ENCODE measurements at places on chromosomes 1 and 21.
A peak's percentile ranks its signal among the peaks of the same experiment; 100 is the strongest.

DNA sequence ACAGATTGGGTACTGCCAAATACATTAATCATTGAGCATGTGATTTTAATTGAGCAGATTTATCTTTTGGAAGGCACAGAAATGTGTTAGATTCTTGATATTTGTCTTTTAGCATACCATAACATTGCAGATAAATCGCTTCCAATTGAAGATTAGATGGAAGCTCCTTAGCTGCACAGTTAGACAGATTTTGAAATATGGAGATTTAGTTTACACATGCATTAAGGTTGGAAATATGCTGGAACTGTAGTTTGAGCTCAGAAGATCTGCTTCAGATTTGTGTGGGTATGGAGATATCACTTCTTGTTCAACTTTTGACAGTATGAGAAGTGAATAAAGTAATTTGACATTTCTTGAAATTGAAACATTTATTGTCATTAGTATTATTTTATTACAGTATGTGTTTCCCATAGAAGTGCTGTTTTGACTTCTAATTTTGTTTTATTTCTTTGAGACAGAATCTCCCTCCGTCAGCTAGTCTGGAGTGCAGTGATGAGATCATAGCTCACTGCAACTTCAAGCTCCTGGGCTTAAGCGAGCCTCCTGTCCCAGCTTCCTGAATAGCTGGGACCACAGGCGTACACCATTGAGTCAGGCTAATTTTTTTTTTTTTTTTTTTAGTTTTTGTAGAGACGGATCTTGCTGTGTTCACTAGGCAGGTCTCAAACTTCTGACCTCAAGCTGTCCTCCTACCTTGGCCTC lies 29.1 kb downstream of the THRAP3 start:
- DNase-seq = no peak

DNA sequence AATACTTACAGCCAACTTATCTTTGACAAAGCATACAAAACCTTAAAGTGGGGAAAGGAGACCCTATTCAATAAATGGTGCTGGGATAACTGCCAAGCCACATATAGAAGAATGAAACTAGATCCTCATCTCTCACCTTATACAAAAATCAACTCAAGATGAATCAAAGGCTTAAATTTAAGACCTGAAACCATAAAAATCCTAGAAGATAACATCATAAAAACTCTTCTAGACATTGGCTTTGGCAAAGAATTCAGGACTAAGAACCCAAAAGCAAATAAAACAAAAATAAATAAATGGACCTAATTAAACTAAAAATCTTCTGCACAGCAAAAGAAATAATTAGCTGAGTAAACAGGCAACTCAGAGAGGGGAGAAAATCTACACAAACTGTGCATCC lies 335.6 kb upstream of the PBX1 start:
- DNase-seq = no peak

DNA sequence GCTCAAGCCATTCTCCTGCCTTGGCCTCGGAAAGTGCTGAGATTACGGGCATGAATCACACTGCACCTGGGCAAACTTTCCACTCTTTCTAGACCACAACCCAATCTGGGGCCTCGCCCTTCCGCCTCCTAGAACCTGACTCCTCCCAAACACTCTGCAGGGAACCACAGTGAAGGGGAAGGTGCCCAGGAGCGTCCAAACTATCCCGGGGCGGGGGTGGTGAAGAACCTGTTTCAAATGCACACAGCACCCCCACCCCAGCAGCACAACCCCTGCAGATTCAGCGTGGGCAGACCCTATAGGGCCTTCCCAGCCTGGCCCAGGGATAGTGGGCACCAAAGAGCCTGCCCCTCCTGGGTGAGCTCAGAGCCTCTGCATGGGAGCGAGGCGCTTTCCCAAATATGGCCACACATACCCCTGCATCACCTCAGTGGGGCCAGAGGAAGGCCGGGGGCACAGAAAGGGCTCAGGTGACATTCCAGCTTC lies 86.9 kb downstream of the STUM start:
- no peak for DNase-seq

GRCh38 chr1:246681900-246682895 lies 42.0 kb upstream of the SCCPDH start:
- no peak for DNase-seq

GRCh38 chr1:43529206-43529731 lies 1.4 kb upstream of the PTPRF start:
- peak; percentile 73 for DNase-seq

DNA sequence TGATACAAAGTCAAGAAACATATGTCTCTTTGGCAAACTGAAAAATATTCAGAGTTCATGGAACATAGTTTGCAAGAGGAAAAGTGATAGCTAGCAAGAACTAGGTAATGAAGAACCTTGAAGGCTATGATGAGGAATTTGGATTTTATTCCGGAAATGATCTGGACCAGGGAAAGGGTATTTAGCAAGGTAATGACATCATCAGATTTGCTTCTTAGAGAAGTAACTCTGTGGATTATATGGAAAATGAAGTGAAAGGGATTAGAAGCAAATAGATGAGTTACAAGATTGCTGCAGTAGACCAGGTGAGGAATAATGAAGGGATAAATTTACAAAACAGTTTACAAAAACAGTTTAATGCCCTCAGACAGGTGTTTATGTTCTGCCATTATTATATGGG lies 197.3 kb downstream of the RASAL2 start:
- DNase-seq = no peak

DNA sequence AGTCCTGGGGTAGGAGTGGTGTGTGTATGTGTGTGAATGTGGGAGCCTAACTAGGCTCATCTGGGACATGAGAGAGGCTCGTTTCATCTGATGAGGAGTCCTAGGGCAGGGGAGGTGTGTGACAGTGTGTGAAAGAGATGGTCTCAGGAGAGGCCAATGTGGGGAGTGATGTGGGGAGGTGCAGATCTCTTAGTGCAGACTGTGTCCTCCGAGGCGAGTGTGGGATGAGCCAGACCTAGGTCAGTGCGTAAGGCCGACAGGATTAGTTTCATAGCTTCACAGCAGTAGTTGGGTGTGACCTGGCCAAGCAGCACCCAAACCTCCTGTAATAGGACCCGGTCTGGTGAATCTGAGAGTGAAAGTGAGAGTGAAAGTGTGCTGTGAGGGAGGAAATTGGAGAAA lies 94.7 kb downstream of the LIPI start:
- DNase-seq = no peak

GRCh38 chr1:11311816-11312755 lies 39.1 kb downstream of the UBIAD1 start:
- DNase-seq = no peak

DNA sequence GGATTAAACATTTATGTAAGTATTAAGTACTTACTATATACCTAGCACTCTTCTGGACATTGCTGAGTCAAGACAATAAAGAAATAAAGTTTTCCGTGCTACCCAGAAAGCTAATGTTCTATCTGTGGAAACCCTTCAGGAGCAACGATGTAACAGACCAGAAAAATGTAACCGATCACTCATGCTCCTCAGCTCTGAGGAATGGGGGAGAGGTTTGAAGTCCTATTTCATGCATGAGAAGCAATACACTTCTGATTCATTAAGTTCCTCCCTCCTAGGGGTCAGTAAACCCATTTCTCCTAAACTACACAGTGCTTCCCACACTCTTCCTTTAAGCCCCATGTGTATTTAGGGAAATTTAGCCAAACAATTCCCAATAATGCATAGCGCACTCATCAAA lies 25.6 kb upstream of the KAZN start:
- no peak for DNase-seq

DNA sequence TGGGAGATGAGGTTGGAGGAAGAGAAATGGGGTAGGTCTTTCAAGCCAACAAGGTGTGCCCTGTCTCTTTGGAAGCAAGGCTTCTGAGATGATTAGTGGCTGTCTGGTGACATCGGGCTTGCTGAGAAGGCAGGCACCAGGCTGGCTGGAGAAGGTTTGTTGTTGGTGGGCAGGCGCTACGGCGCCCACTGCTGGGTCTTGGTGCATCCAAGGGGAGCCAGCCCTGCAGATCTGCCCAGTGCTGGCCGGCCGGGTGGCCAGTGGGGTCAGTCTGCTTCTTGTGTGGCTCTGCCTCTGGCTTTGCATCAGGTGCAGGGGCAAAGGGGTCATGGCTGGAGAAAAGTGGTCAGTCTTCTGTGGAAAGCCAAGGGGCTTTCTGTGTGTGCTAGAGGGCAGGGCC lies 126.2 kb downstream of the TLR5 start:
- no peak for DNase-seq

DNA sequence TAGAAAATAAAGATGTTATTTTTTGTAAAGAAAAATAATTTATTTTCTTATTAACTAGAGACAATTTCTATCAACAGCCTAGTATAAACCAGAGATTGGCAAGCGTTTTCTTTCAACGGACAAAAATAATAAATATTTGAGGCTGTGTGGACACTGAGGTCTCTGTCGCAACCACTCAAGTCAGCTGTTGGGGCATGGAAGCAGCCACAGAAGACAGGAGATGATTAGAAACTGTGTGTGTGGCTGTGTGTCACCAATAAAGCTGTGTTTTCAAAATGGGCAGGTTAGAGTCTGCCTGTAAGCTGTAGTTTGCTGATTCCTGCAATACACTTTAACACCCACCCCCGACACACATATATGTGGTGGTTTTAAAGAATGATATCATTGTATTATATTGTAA lies 200.6 kb upstream of the HMCN1 start:
- DNase-seq = no peak

GRCh38 chr1:151547119-151547899 lies 7.2 kb downstream of the TUFT1 start:
- DNase-seq = no peak

GRCh38 chr21:31370893-31371544 lies 27.0 kb upstream of the TIAM1 start:
- DNase-seq = no peak

- DNase-seq = no peak
Measured at GRCh38 chr21:38884440-38884839, 78.7 kb downstream of the ETS2 start.

GRCh38 chr1:202723708-202724107 lies 13.5 kb upstream of the SYT2 start:
- DNase-seq = no peak

DNA sequence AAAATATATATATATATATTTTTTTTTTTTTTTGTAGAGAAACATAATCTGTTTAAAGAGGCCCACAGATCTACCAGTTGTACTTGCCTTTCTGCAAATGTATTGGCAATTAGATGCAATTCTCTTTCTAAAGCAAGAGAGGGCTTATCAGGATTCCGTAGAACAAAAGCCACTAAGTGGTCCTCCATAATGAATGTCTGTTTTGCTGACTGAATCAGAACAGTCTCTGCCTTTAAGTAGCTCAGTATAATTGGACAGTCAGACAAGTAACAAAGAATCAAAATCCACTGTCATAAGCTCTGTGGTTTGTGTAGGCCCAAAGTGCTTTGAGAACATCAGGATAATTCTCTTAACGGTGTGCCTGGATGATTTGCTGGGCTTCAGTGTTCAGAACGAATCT lies 17.3 kb downstream of the SARS1 start:
- DNase-seq = no peak

GRCh38 chr1:180247580-180247979 lies 17.5 kb downstream of the LHX4 start:
- no peak for DNase-seq

DNA sequence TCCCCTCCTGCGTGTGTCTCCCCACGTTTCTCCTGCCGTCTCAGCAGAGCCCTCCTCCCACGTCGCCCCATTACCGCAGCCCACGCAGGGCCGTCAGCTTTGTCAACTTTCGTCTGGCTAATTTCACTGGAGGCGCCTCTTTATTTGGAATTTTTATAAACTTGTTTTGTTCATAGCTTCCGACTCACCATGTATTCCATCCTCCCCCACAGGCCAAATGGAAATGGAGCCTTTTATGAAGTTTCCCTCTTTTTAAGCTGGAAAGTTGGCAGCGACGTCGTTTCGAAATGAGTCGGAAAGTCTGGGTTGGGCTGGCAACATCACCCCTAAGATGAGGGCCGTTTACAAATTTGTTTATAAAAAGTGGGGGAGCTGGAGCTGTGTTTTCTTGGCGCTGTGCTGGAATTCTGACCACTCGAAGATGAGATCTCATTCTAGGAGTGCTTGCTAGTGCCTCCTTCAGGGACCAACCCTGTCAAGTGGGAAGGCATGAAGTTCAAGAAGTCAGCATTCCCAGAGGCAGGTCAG lies 23.7 kb upstream of the SLC45A1 start:
- DNase-seq = no peak

Measured in activated CD4-positive, CD25-positive, alpha-beta regulatory T cell treated with anti-CD3 and anti-CD28 coated beads, Interleukin-2, amount 50 U/mL, for 16 hours (primary cell).